ENCODE measurements at places on chromosomes 11 and 22.

- DNase-seq = no peak
These were observed 630.4 kb downstream of the OPCML start for GRCh38 chr11:132901638-132902471.

GRCh38 chr22:21938906-21939305 lies 13.7 kb downstream of the PPM1F start:
- no peak for DNase-seq

DNA sequence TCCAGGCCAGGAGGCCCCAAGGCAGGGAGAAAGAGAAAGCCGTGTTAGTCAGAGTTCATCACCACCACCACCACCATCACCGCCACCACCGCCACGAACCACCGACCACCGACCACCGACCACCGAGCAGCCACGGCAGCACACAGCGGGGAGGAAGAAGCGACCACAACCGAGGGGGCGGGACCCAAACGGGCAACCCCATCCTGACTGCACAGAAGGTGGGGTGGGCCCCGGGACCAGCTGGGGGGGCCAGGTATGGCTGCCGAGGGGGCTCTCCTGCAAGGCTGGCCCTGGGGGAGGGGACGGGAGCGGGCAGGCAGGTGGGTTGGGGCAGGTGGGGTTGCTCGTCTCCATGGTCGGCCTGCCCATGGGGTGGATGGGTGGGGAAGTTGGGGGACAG lies 34.2 kb downstream of the SYT7 start:
- no peak for DNase-seq

DNA sequence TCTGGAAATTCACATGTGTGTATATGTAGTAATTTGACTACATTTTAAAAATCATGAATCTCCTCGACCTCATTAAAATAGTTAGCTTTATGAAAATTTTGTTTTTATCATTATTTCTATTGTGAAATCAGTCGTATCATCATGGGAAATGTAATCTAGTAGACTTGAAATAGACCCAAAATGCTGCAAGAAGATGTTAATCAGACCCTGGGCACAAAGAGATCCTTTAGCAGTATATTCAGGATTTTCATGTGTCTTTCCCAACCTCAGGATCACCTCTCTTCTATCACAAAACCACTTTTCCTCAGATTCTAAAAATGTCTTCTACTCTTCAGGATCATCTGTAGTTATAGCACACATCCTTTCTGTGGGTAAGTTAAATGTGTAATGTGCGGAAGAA lies 74.9 kb upstream of the ADSL start:
- no peak for DNase-seq

DNA sequence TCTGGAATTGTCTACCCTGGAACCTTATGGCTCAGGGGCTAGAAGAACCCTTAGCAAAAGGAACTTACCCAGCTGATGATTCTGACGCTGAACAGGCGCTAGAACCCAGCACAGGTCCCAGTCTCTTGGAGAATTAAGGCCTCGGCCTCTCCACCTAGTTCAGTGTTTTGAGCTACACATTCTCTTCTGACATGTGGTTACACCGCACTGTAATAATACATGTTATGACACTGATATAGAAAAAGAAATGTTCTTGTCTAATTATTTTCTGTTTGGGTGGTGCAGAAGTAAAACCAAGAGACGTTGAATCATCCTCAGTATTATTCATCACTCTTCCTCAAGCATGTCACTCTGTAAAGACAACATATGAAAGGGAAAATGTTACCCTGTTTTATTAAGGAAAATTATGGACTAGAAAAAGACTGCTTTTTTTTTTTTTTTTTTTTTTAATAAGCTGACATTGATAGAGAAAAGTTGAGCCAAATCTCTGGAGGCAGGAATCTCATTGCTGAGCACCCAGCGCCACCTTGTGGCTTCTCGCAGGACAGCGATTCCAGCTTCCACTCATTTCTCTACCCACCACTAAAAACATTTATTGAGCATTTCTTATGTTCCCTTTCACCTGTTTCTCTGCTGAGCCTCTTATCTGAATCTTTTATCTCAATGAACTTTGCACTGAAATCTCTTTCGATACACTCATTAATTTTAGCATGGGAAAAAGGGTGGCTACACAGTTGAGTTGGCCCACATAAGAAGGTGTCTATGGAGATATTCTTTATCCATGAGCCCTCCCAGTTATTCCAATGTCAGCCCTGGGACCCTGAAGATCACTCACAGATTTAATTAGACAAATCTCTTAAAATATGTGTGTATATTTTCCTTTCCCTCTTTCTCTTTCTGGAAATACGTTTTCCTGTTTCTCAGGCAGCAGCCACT lies 12.6 kb upstream of the APLNR start:
- peak; percentile 57 for DNase-seq

DNA sequence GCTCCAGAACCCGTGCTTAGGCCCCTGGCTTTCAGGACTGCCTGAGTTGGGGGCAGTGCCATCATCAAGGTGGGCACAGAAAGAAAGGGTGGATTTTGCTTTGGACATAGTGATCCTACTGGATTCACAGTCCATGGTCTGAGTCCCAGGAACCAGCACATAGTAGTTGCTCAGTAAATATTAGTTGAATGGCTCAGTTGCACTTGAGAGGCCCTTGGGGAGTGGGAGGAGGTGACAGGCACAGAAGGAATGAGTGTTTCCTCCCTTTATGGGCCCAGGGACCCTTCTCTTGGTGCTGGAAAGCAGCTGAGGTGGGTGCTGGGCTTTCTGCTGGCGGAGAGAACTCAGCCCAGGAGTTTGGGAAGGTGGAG lies 16.6 kb downstream of the ARHGEF17 start:
- no peak for DNase-seq

Data from mesenchymal stem cell (in vitro differentiated cells and primary cell).